ENCODE measurements at places on chromosomes 16 and 17. TPM values are rescaled to one million over a fixed set of nuclear protein-coding genes. Genes with fewer than 3 reads are reported as not detected.

The SEPTIN12 gene
- not detected for total RNA-seq

The TVP23A gene
- total RNA-seq, result not detected

The JMJD6 gene
- total RNA-seq, result 28.6 TPM

The GLG1 gene
- total RNA-seq, result 61.7 TPM

The CDH3 gene
- total RNA-seq, result 3.9 TPM

The CFAP97D1 gene
- not detected for total RNA-seq

The HBQ1 gene
- not detected for total RNA-seq
